ENCODE measurements at places on chromosomes 6 and 20.

DNA sequence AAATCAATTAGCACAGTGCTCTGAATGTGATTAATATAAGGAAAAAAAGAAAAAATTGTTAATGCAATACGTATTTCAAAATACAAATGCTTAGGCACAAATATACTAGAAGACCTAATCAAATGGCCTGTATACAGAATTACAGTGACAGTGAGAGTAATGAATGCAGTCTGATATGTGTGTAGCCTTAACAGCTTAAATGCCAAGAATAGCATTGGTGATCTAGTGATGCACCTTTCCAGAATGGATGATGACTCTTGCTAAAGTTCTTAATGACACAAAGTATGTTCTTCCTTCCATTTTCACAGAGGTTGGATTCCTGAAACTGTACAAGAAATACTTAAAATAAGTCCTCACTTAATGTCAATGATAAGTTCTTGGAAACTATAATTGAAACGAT, 131.0 kb downstream of the CDKAL1 start:
- DNase-seq: no peak

DNA sequence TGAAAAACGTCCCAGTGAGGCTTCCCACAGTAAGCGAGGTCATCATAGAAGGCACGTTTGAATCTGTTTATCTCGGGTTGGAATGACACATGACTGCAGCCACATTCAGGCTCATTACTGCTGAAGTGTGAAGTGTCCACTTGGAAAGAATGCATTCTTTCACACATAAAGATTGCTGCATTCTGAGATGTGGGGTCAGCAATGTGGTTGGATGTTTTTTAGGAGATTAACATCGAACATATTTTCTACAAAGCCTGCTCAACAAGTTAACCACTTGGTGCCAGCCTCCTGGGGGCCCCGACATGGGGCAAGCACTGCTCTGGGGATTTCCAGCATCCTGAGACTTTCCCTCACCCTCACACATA, 79.9 kb downstream of the BMP6 start:
- no peak for DNase-seq

GRCh38 chr6:132490478-132491204, 22.3 kb downstream of the STX7 start:
- no peak for DNase-seq

GRCh38 chr20:35991142-35991771, 22.9 kb downstream of the CNBD2 start:
- DNase-seq: no peak

GRCh38 chr6:3290931-3291211, 32.1 kb downstream of the PSMG4 start:
- no peak for DNase-seq

DNA sequence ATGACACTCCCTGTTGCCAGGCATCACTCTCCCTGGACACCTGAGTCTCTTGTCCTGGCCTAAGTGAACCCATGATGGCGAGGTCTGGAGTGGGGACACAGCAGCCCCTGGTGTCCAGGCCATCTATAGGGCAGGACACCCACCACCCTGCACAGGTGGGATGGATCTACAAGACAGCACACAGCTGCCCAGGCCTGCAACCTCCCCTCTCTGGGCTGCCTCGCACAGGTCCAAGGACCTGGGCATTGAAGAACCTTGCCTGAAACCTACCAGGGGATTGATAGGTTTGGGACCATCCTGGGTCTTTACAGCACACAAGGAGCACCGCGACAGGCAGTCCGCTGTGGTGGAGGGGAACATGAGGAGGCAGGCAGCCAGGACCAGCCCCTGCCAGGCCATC, 11.2 kb downstream of the PDYN start:
- no peak for DNase-seq

DNA sequence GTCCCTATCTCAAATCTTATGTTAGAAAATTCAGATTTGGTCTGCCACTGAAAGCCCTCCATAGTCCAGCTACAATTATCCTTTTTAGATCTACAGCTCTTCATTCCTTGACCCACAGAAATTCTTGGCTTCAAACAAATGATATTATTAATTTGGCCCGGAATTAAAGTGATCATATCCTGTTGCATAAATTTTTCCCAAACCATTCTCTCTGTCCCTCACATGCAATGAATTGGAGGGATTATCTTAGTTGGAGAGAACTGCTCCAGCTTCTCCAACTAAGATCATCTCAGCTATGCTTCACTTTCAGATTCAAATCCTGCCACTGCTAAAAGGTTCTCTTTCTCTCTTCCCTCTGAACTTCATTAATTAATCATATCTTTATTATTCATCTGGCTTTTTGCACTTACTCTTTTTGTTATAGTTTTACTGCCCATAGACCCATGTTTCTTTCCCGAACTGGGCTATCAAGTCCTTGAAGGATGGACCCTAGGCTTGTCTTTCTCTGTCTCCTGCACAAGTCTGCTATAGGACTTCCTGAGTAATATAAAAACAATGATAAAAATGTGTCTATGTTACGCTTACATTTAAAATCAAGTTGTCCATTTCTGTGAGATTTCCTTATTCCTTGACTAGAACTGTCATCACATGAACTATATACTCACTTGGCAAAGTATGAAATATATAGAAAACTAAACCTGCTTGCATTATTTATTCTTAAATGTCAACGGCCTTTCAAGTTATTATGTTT, 493.9 kb upstream of the MARCKS start:
- no peak for DNase-seq

GRCh38 chr6:30554962-30555815, 1.1 kb downstream of the GNL1 start:
- no peak for DNase-seq

DNA sequence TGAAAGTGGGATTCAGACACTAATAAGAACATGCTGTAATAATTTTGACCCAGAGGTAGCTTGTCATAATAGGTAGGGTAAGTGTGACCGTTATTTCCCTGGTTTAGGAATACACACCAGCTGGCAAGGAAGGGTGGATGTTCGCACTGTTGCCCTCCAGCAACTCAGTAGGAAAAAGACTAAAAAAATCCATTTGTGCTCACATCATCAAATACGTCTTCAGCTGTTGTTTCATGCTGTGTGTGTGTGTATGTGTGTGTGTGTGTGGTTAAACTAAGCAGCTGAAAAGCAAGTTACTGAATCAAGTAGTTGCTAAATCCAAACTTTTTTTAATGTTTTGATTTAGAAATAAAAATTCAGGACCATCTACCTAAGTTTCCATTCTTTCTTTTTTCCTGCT, 218.7 kb downstream of the TRDN start:
- DNase-seq: no peak

GRCh38 chr6:5250911-5251310, 9.8 kb downstream of the LYRM4 start:
- no peak for DNase-seq

- DNase-seq: no peak
Measured at GRCh38 chr20:54221353-54221752, 13.5 kb downstream of the PFDN4 start.
